ENCODE measurements at places on chromosomes 7 and 10.

DNA sequence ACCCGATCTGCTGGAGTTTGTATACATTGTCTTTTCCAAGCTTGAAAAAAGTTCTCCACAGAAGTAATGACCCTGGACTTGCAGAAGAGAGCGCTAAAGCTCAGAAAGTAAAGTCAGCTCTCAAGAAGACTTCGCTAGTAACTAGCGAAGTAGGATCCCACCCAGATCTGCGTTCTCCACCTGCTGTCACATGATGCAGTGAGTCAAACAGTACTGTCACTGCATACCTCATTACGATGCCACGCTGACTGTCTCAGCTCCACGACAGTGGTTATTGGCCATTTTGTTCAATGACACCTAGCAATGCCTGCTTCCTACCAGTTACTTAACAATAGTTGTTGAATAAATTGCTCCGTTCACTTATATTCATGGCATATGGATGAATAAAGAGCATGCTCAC, 29.7 kb upstream of the SEC61G start:
- peak; percentile 60 for DNase-seq

DNA sequence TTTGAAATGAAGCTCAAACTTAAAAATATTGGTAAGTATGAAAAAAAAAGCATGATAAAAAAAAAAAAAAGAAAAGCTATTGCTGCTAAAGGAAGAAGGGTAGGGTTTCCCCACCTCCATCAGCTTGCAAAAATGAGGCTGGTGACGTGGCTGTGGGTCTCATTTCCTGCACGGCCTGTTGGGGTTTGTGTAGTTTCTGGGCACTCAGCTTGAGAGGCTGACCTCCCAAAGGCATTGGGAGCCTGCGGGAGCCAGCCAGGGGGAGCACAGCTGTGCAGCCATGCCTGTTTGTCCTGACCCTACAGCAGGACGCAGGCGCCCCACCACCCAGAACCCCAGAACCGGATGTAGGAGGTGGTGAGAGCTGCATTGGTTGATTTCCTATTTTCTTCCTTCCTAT, 48.8 kb upstream of the CARD11 start:
- DNase-seq, result no peak

- no peak for DNase-seq
Observed at GRCh38 chr7:154287356-154287755, 235.2 kb downstream of the DPP6 start.

GRCh38 chr10:43226441-43226840, 40.4 kb downstream of the RASGEF1A start:
- no peak for DNase-seq
